Astrocyte (in vitro differentiated cells and primary cell): ENCODE measurements at places on chromosomes 1 and 21. TPM values are rescaled to one million over a fixed set of nuclear protein-coding genes. Genes with fewer than 3 reads are reported as not detected.

- peaks cover 13% of the 10 kb centered on the region for H3K4me1 ChIP-seq
- no peaks in the 10 kb centered on the region for H3K27me3 ChIP-seq
- H3K27ac ChIP-seq: no peak overlapping the region
- H3K36me3 ChIP-seq: no peaks in the 10 kb centered on the region
Measured at GRCh38 chr21:46596201-46596600, 8.7 kb downstream of the S100B start.

- DNase-seq: no peak
Measured at GRCh38 chr1:19980314-19980713, 896 bp upstream of the PLA2G2A start.

DNA sequence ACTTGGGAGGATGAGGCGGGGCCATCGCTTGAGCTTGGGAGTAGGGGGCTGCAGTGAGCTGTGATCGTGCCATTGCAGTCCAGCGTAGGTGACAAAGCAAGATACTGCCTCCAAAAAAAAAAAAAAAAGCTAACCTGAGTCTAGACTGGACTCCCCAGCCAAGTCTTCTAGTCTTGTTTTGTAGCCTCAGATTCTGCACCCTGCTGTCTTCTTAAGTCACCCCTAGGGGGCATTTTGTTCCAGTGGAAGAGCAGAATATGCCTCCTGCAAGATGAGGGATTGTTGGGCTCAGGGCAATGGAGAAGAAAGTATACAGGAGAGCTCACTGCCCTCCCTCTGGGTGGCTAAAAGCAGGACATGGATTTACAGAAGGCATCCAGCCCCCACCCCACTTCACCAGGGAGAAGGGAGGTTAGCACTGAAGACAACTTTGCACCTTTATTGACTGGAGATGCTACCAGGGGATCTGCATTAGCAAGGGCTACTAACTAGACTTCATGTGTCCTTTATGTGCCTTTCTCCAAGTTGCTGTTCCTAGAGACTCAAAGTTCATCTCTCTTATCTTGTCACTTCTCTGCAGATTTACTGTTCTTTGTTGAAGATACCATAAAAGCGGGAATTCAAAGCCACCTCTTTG is 15.3 kb upstream of the RNF187 start:
- H3K27ac ChIP-seq: no peak overlapping the region
- no peak for DNase-seq
- H3K36me3 ChIP-seq: no peaks in the 10 kb centered on the region
- H3K4me3 ChIP-seq: no peak overlapping the region
- H3K27me3 ChIP-seq: peaks cover 34% of the 10 kb centered on the region

The OR6K3 gene
- total RNA-seq: not detected in 2 replicates

The SRSF11 gene
- 175 and 185 TPM in 2 replicates for total RNA-seq

The CACNA1S gene
- not detected in 2 replicates for total RNA-seq

- no peaks in the 10 kb centered on the region for H3K36me3 ChIP-seq
- peak; percentile 11 for DNase-seq
- no peak overlapping the region for H3K27ac ChIP-seq
- no peak overlapping the region for H3K4me3 ChIP-seq
Measured at GRCh38 chr21:27301220-27301619, 334.3 kb upstream of the ADAMTS5 start.

- no peaks in the 10 kb centered on the region for H3K36me3 ChIP-seq
- H3K27ac ChIP-seq: no peak overlapping the region
- H3K4me3 ChIP-seq: no peak overlapping the region
Measured at GRCh38 chr1:112253366-112253765, 142.6 kb upstream of the CTTNBP2NL start.

DNA sequence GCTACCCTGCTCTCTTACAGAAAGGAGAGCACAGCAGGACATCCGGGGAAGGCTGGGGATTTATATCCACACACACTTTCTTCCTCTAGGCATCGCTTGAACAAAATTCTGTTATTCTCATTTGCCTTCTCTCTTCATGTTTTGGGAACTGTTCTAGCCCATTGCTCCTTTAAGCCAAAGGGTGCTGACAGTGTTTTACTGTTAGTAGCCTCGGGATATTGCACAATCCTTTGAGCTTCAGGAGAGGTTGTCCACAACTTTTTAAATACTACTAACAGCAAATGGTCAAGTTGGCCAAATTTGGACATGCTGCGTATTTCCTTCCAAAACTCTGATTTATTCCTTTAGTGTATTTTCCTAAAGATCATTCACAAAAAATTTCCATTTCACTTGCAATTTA is 579.2 kb upstream of the RGS18 start:
- H3K27me3 ChIP-seq: no peaks in the 10 kb centered on the region
- H3K4me1 ChIP-seq: peaks cover 2% of the 10 kb centered on the region
- DNase-seq: no peak
- H3K27ac ChIP-seq: no peak overlapping the region
- no peak overlapping the region for H3K4me3 ChIP-seq

- H3K4me1 ChIP-seq: no peaks in the 10 kb centered on the region
- no peak overlapping the region for H3K4me3 ChIP-seq
- H3K36me3 ChIP-seq: no peaks in the 10 kb centered on the region
- no peak overlapping the region for H3K27ac ChIP-seq
Measured at GRCh38 chr1:182227864-182228547, 163.6 kb downstream of the GLUL start.

- no peak for DNase-seq
- H3K27me3 ChIP-seq: no peaks in the 10 kb centered on the region
- H3K36me3 ChIP-seq: no peaks in the 10 kb centered on the region
- no peak overlapping the region for H3K27ac ChIP-seq
- H3K4me1 ChIP-seq: peaks cover 12% of the 10 kb centered on the region
Measured at GRCh38 chr1:193325042-193325441, 138.6 kb upstream of the B3GALT2 start.

- H3K4me3 ChIP-seq: no peak overlapping the region
- no peaks in the 10 kb centered on the region for H3K27me3 ChIP-seq
- no peaks in the 10 kb centered on the region for H3K4me1 ChIP-seq
Measured at GRCh38 chr1:226210571-226211176, 12.8 kb upstream of the MIXL1 start.

DNA sequence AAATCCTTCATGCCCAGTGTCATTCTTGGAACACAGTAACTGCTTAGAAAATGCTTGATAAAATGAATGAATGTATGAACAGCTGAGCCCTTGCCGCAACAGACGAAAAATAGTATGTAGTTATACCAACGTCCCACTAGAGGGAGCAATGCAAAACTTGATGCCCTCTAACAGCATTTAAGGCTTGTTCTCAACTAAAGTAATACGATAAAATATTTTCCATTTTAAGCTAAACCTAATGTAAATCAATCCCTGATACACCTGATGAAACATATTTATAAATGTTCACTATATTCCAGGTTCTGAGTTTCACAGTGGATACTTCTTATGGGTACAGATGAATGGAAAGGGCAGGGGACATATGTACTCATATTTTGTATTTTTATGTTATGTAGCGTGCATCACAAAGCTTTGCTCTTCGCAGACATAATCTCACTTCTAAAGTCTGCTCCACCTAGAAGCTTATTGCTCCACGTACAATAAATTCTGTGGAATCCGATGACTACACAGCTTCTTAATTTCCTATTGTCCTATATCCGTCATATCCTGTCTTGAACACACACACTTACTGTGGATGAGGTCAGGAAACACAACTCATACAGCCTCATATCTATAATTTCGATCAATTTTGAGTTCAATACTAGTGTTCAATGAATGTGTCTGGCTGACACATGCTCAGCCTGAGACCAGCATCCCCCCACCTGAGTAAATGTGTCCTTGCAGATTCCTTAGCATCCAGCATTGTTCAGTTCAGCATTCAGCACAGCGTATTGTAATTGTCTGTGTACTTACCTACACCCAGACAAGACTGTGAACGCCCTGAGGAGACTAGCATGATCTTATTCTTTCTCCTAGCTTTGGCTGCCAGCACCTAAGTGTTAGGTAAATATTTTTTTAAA is 4.4 kb upstream of the UTP25 start:
- H3K4me1 ChIP-seq: peaks cover 7% of the 10 kb centered on the region
- peak overlapping the region; percentile 66 for H3K27ac ChIP-seq
- H3K27me3 ChIP-seq: no peaks in the 10 kb centered on the region
- DNase-seq: peak; percentile 82

- H3K27me3 ChIP-seq: no peaks in the 10 kb centered on the region
- H3K4me1 ChIP-seq: no peaks in the 10 kb centered on the region
- H3K36me3 ChIP-seq: no peaks in the 10 kb centered on the region
- H3K4me3 ChIP-seq: no peak overlapping the region
- H3K27ac ChIP-seq: no peak overlapping the region
Measured at GRCh38 chr1:79441238-79441637, 434.7 kb upstream of the ADGRL4 start.

DNA sequence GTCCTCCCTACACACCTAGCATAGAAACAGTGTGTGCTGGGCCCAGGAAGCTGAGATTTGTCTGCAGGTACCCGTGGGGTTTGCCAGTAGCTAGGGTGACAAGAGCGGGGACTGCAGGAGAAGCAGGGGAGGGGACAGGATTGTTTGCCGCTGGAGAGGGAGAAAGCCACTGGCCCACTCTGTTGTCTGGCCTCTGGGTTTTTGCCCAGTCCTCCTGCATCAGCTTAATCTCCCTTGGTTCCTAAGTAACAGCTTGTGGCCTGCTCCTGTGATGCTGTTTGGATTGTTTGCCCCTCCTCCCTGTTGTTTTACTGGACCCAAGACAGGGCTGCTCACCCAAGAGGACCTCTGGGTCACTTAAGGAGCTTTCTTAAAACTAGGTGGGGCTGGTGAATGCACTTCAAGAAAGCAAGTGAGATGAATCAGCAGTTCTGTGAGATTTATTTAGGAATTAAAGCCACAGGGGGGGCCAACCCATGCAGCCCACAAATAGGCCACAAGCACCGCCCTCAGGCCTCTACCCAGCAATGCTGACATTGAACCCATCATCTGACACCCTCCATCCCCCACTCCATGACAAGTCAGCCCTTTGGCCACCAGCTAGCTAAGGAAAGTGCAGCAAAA is 142.8 kb downstream of the ZZZ3 start:
- no peaks in the 10 kb centered on the region for H3K27me3 ChIP-seq
- H3K4me1 ChIP-seq: peaks cover 40% of the 10 kb centered on the region
- peak; percentile 85 for DNase-seq
- peak overlapping the region; percentile 19 for H3K4me3 ChIP-seq
- no peaks in the 10 kb centered on the region for H3K36me3 ChIP-seq

DNA sequence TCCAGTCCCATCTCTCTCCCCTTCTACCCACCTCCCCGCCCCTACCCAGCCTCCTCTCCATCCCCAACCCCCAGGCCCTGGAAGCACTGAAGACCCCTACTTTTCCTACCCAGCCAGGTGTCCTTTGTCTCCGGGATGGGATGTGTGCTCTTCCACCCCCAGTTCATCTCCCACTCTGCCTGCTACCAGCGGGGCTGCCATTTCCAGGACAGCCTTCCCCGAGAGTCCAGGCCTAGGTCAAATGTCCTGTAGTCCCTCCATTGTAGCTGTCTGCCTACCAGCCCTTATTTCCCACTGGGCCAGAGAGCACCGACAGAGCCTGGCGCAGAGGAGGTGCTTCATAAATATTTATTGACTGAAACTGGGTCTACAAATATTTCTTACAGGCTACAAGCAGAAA is 72.0 kb upstream of the TLR5 start:
- H3K27ac ChIP-seq: no peak overlapping the region
- H3K4me3 ChIP-seq: no peak overlapping the region
- no peaks in the 10 kb centered on the region for H3K36me3 ChIP-seq
- DNase-seq: no peak

The ADAMTS4 gene
- total RNA-seq: 2.7 and 5.1 TPM in 2 replicates

DNA sequence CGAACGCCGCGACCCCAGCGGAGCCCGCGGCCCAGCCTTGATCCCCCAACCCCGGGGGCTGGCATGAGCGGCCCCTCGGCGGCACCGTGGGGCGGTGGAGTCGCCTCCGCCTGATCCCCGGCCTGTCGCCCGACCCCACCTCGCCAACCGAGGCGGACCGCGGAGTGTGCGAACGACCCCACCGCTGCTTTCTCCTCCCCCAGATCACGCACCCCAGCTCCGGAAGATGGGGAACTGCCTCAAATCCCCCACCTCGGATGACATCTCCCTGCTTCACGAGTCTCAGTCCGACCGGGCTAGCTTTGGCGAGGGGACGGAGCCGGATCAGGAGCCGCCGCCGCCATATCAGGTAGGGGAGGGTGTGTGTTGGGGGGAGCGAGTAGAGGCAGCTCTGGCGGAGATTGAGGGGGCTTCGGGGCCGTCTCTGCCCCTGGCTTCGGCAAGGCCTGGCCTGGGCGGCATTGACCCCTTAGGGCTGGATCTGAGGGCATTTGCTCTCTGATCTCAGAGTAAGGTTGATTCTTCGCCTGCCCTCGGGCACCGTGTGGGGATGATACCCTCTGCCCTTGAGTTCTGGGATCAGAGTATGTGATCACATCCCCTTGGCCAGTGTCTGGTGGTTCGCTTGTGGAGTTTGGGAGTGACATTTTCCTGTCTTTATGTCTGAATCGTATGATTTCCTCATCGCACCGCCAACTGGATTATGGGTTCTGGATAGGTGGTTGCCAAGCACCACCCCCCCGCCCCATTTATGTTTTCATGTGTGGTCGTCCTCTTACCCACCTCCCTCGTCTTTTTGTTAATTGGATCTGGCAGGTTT is 668 bp downstream of the RNF11 start:
- no peaks in the 10 kb centered on the region for H3K36me3 ChIP-seq
- H3K4me3 ChIP-seq: peak overlapping the region; percentile 100
- no peaks in the 10 kb centered on the region for H3K27me3 ChIP-seq
- peaks cover 19% of the 10 kb centered on the region for H3K4me1 ChIP-seq

GRCh38 chr1:181135815-181136737 is 47.6 kb downstream of the IER5 start:
- no peaks in the 10 kb centered on the region for H3K27me3 ChIP-seq
- H3K4me1 ChIP-seq: peaks cover 38% of the 10 kb centered on the region
- H3K4me3 ChIP-seq: peak overlapping the region; percentile 21
- H3K27ac ChIP-seq: peak overlapping the region; percentile 95

The ZBTB18 gene
- total RNA-seq: 15.5 and 19.2 TPM in 2 replicates

The SLC5A9 gene
- not detected in 2 replicates for total RNA-seq
